ENCODE measurements at places on chromosomes 5 and 9.

DNA sequence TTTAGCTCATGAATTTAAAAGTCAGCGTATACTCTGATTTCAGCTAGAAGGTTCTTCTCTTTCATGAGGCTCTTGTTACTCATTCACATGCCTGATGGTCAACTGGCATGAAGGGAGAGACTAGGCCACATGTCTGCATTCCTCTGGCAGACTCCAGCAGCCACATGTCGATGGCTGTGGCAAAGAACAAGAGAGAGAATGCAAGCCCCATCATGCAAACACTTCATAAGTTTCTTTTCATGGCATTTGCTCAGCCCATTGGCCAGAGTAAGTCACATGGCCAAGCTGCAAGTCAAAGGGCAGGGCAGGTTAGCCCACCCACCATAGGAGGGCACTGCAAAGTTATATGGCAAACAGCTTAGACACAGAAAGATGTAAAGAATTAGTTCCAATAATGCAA, 5.4 kb downstream of the KCNV2 start:
- no peak for DNase-seq

DNA sequence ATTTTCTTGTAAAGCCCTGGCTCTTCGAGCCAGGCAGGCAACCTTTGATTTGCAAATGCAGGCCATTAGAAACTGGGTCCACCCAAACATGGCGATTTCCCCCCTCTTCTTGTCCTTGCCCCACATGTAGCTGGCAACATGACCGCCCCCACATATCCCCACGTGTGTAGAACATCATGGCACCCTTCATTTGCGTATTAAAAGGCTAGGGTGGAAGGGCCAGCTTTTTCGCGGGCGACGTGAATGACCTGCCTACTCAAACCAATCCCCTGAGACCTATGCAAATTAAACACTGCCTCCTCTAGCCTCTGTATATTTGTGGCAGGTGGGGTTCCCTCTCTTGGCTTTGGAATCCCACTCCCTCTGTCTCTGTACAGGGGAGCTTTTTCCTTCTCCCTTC, 107.0 kb upstream of the CLINT1 start:
- DNase-seq = no peak

DNA sequence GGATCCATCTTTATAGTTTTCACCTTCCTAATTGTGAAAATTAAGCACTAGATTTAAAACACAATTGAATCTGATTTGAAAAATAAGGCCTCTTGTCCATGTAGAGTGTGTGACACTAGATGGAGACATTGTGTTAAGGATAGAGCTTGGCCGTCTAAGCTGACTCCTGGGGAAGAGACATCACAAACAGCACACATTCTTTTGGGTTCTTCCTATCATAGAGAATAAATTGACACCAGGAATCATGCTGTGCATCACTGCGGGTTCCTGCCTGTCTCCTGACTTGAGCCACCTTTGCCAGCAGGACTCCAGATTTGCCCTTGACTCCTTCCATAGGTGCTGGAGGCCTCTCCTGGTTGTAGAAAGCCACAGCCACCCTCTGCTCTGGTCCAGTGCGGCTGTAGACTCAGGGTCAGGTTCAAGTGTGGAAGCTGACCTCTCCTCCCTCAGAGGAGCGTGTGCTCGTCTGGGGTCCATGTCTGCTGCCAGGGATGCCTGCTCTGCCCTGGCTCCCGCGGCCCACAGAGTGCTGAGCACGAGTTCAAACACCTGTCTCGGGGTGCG, 11.2 kb downstream of the ROPN1L start:
- no peak for DNase-seq

DNA sequence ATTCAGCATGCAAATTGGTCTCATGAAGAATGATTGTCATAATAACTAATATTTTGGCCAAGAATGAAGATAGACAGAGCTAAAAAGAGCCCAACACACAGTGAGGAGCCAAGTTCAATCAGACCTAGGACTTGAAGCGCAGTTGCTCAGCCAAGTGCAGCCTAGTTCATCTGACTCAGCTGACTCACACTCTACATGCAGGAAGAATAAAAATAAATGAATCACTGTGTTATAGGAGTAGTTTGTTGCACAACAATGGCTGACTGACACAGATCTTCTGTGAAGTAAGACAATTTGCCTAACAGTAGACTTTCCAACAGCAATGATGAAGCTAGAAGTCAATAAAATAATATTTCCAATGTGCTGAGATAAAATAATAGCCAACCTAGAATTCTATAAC, 261.5 kb downstream of the CEMIP2 start:
- no peak for DNase-seq

DNA sequence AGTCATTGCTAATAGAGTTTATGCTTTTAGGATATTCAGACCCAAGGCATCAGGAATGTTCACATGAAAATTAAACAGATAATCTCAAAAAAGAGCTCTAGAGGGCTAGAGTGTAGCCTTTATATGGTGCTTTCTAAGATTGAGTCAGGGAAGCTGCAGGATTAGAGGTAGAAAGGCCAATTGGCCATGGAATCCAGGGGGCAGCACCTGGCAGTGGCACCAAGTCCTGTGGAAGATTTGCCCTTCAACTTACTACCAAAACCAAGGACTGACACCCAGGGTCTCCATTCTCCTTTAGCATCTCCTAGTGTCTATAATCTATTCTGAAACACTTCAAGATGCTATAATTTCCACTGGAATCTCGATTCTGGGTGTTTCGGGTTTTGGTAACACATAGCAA, 112.4 kb downstream of the ACER2 start:
- no peak for DNase-seq

DNA sequence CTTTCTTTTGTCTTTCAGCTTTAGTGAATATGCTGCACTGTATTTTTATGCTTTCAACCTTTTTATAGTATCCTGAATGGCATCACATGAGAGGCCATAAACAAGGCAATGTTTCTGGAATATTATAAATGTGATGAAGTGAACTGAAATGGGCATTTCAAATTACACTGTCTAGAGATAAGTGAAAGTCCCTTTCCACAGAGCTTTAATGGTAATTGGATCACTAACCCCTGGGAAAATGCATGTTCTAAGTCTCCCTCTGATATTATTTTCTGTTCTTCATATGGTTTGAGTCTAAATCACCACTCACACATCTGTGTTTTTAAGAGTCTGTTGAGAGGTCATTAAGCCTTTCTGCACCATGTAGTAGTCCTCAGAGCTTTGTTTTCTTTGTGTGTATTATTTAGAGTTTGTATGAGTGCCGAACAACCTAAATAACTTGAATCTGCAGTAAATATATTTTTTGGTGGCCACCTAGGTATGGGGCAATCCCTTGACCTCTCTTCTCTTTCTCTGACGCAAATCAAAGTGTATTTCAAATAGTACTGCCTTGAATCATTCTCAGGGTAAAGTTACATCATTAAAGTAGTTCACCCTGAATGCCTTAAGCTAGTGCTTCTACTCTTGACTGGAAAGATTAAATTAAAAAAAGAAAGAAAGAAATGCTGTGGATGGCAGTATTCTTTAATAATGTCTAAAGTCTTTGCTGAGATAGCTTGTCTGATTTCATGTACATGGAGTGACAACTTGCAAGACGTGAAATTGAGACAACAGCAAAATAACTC, 1931.0 kb upstream of the CDH6 start:
- DNase-seq = no peak

DNA sequence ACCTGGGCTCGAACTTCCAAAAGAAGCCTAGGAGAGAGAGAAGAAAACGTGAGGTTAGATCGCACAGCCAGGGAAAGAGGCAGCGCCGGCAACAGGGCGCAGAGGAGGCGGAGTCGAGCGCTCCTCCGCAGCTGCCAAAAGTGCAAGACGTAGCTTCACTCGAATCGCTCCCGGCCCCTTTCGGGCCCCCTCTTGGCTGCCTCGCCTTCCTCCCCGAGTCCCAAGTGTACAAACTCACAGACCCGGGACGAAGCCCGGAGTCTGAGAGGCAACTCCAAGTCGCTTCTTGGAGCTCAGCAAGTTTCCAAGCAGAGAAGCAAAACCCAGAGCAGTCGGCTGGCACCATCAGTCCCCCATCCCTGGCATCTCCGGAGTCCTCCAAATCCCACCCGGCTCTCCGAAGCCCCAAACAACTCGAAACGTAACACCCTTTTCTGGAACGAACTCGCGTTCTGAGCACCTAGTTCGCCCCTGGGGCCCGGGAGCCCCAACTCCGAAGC, 1.2 kb downstream of the MIER3 start:
- peak; percentile 10 for DNase-seq

- DNase-seq = no peak
Observed at GRCh38 chr5:61837788-61838187, 468.2 kb upstream of the KIF2A start.

DNA sequence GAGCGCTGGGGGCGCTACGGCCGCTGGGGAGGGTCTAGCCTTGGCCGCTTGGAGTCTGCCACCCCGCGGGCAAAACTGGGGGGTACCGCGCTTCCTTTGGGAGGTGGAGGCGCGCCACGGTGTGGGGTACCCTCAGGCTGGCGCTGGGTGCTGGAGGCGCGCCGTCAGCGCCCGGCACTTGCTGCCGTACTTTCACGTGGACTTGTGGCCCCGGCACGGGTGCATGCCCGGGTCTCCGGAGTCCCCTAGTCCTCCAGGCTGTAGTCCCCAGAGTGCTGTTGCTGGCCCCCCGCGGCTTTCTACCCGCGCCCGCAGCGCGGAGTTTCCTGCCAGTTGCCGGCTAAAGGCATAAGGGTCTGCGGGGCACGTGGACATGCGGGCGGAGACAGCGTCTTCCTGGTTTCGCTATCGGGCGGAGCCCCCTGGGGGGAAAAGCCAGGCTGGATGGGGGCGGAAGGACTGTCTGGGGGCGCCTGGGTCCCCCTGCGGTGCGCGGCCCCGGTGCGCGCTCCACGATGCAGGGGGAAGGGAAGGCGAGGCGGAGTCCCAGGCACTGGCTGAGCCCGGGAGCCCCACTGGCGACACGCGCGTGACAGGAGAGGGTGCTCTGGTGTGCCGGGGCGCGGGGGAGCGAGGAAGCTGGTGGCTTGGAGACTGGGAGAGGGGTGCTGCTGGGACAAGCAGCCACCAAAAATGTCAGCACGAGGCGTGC, 666 bp downstream of the PPARGC1B start:
- no peak for DNase-seq

- no peak for DNase-seq
Observed at GRCh38 chr9:122070728-122071515, 22.2 kb downstream of the TTLL11 start.

DNA sequence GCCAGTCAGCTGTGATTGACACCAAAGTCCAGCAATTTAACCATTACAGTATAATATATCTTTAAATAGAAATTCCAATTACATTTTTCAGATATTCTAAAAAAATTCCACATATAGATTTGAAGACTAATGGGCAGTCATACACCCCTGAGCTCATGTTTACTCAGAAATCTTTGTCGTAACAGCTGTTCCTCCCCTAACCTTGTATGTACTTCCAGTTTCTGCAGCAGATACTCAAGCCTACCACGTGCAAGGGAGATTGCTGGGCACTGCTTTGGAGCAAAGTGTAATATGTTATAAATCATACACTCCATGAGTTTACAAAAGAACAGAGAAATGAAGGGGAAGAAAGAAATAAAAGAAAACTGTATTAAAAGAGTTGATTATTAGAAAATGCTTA, 241.2 kb downstream of the TRIM32 start:
- DNase-seq = no peak

- no peak for DNase-seq
Observed at GRCh38 chr5:65012301-65012892, 243.7 kb downstream of the CWC27 start.

- DNase-seq = no peak
Observed at GRCh38 chr9:124357721-124358361, 57.4 kb downstream of the PSMB7 start.

GRCh38 chr9:81559709-81560108, 129.6 kb downstream of the TLE1 start:
- no peak for DNase-seq

GRCh38 chr9:97704345-97704677, 7.2 kb upstream of the XPA start:
- DNase-seq = no peak

DNA sequence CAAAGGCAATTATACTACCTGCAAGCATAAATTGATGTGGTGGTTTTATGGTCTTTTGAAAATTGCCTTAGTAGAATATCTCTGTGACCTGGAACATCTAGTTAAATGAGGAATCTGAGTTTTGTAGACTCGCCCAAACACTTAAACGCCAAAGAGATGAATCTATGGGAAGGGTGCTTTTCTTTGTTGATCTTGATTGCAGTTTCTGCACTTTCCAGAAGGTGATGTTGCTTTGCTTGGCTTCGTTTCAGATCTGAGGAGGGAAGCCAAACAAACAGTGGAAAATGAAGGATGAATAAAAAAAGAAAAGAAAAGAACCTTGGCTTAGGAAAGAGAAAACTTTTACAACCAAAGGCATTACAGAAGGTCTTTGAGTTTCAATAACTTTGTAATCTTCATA, 1021.2 kb downstream of the NR2F1-AS1 start:
- DNase-seq = no peak

DNA sequence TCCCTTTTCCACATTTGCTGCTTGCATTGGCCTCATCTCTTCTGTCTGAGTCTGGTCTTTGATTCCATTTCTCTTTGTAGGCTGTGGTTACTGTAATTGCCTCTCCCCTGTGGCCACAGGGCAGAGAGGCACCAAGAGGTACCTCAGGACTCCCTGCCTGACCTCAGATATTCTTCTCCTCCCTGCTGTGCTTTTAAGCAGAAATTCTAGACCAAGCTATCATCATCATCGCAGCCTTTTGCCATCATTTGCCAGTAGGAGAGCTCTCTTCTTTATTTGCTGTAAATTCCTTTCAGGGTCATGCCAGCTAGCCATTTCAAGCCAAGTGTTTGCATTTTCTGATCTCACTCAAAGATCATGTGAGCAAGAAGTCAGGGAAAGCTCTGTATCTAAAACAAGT, 369.6 kb downstream of the ICE1 start:
- no peak for DNase-seq

- peak; percentile 73 for DNase-seq
Observed at GRCh38 chr9:35760651-35761050, 6.6 kb upstream of the MSMP start.

DNA sequence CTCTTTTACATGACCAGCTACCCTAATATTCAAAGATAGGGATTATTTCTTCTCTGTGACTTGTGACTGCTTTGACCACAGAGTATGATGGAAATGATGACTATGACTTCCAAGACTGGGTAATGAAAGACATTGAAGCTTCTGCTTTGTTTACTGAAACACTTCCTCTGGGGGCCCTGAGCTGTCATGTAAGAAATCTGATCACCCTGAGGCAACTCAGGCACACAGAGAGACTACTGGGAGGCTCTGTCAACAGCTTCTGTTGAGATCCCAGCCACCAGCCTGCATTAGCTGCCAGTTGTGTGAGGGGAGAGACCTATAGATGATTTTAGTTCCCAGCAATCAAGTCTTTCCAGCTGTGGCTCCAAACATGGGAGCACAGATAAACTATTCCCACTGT, 76.5 kb downstream of the KCTD16 start:
- DNase-seq = no peak

DNA sequence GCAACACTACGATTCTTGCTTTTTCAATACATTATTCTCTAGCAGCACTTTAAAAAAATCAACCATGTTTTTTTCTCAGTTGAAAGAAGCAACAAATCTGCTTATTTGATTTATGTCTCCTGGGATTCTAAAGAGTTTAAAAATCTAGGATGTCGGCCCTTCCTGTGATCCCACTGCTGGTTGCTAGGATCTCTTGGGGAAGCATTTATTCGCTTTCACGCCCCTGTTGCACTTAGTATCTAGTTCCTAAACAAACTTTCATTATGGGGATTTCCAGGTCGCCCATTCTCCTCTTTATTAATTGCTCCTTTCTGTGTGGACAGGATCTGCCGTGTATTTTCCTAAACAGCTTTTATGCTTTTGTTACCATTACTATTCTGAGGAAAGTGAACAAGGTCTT, 313.5 kb downstream of the AGTPBP1 start:
- DNase-seq = no peak

- no peak for DNase-seq
Observed at GRCh38 chr9:38089387-38090165, 20.5 kb upstream of the SHB start.

All from ascending aorta (tissue), 2 donors.